C1 segment of cervical spinal cord (tissue), 14 donors: ENCODE measurements at places on chromosomes 5 and 9.
A peak's percentile ranks its signal among the peaks of the same experiment; 100 is the strongest.

DNA sequence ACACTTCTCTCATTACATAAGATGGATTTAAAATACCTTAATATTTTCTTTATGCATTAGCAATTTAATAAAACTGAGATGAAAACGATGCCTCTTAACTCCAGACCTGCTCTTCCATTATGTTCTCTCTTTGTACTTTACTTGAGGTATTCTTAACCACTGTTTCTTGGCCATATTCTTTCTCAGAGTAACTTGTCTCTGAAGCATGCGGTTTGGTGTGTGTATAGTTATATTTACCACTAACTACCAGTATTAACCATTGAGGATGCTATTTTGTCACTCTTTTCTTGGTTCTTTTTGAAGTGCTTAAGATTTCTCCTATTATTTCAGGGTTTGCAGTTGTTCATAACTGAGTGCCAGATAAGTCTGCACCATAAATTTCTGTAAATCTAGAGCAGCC lies 17.9 kb downstream of the TMEM167A start:
- no peak for DNase-seq

DNA sequence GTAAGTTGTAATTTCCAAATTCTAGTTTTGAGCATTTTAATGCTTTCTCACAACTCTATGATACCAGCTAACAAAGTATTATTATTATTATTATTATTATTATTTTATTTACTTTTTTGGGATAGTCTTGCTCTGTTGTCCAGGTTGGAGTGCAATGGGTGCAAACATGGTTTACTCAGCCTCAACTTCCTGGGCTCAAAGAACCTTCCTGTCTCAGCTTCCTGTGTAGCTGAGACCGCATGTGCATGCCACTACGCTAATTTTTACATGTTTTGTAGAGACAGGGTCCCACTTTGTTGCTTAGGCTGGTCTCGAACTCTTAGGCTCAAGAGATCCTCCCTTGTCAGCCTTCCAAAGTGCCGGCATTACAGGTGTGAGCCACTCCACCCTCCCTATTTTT lies 27.0 kb downstream of the LRRC70 start:
- DNase-seq: no peak

DNA sequence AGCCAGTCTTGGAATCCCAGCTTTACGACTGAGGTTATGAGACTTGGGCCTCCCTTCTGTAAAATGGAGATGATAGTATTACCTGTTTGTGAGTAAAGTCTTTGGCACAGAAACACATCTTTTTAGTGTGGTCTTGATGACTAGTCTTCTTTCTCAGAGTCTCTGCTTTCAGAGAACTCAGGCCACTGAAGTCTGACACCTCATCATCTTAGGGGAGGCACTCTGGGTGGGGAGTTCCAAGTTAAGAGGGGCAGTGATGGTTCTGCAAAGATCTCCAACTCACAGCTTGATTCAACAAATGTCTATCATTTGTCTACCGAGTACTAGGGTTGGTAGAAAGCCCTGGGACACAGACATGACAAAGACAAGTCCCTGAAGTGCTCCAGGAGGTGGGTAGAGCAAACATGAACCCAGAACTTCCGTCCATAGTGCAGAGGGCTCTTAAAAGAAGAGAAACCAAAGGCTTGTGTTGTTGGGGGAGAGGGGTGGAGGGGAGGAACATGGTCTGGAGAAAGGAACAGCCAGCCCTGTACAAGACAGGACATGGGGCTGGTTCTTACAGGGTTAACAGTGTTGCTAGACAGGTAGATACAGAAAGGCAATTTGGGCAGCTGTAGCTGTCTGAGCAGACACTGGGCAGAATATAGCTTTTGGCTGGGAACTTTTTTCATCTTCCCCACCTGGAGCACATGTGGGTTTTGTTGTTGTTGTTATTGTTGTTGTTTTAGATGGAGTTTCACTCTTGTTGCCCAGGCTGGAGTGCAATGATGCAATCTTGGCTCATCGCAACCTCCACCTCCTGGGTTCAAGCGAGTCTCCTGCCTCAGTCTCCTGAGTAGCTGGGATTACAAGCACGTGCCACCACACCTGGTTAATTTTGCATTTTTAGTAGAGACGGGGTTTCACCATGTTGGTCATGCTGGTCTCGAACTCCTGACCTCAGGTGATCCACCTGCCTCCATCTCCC lies 2.6 kb upstream of the CD14 start:
- no peak for DNase-seq

DNA sequence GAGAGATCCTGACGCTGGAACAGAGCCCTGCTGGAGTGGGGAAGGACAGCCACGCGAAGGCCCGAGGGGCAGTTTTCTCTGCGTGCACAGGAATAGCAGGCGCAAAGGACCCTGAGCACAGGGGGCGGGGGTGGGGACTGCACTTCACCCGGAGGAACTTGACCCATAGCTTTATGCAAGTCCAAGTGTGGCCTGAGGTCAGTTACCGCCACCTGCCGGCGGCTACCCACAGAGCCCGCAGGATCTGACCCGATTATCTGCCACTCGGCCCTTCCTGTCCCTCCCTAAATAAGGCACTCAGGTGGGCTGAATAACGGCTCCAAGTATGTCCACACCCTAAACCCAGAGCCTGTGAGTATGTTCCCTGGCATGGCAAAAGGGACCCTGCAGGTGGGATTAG lies 65.4 kb upstream of the FCN1 start:
- DNase-seq: no peak

- no peak for DNase-seq
Observed at GRCh38 chr5:89123581-89123980, 240.6 kb upstream of the MEF2C start.

- no peak for DNase-seq
Observed at GRCh38 chr5:88656221-88656950, 226.6 kb downstream of the MEF2C start.

- DNase-seq: no peak
Observed at GRCh38 chr5:168847511-168848073, 268.4 kb upstream of the PANK3 start.

- DNase-seq: peak; percentile 66
Observed at GRCh38 chr5:124746916-124747790, 714 bp upstream of the ZNF608 start.

- peak; percentile 40 for DNase-seq
Observed at GRCh38 chr5:133423618-133424282, 188.6 kb downstream of the FSTL4 start.

GRCh38 chr5:144004146-144004545 lies 166.3 kb downstream of the YIPF5 start:
- DNase-seq: no peak

DNA sequence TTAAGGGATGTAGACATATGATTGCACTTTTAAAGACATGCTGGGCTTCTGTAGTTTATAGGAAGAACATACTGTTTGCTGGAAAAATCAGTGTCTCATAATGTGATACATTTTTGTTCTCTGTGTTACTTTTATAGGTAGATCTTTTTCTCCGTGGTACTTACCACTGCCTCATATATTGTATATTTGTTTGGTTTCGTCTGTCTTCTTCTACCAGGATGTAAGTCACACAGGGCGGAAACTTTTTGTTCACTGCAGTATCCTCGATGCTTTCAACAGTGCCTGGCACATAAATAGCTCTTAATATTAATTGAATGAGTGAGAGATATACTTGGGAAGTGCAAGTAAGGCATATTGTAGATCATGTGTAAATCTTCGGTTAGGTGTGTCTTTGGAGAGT lies 135.4 kb downstream of the GDNF start:
- DNase-seq: no peak

DNA sequence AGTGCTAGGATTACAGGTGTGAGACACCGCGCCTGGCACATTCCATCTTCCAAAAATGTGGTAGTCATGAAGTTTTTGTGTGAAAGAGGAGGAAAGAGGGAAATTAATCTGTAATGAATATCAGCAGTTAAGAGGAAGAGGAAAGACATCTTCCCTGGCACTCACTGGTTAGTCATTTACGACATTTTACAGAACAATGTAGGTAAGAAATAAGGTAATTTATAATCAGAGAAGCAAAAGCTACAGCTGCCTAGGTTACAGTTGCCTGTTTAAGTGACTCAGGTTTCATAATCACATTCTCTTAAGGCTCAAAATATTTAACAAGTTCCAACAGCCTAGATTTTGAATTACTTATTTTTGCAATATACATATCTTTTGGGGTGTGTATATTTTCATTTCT lies 26.9 kb downstream of the CNOT6 start:
- no peak for DNase-seq

- DNase-seq: no peak
Observed at GRCh38 chr9:82972446-82972845, 90.5 kb downstream of the RASEF start.

DNA sequence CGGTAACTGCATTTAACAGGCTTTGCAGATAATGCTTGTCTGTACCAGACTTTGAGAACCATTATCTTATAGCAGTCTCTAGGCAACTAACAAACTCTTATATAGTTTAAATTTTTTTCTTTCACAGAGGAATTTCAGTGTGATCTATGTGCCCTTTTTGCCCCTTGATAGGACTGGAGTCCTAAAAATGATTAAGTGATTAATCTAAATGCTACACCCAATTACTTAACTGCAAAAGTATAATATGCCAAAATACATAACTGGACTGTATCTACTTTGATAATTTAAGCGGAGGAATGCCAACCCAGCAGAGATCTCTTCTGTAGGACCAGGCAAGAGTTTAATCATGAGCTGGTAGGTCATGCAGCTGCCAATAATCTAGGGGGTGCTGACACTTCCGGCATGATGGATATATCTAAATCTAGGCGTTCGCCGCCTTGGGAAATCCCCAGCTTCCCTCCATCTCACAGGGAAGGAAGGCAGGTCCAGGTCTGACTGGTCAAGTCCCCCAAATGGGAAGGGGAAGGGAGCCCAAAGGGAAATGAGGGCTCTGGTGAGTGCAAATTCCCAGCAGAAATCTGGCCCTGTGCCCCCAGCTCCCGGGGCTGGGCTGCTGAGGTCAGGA lies 205.6 kb downstream of the GAPVD1 start:
- no peak for DNase-seq

GRCh38 chr9:77427256-77427927 lies 220.7 kb downstream of the GNA14 start:
- no peak for DNase-seq

DNA sequence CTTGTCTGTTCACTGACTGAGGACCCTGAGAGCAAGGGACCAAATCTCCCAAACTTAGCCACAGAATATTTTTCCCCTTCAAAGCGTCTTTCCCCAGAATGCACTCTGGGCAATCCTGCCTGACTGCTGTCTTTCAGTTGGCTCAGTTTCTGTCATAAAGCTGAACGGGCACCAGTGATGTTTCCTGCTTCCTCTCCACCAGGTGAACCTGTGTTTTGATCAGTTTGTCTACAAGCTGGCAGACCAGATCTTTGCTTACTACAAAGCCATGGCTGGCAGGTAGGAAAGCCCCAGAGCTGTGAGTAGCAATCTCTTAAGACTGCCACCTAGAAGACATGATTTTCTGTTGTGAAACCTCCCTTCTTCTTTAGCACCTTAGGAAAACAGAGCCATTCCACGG lies 61.8 kb downstream of the CYFIP2 start:
- no peak for DNase-seq

DNA sequence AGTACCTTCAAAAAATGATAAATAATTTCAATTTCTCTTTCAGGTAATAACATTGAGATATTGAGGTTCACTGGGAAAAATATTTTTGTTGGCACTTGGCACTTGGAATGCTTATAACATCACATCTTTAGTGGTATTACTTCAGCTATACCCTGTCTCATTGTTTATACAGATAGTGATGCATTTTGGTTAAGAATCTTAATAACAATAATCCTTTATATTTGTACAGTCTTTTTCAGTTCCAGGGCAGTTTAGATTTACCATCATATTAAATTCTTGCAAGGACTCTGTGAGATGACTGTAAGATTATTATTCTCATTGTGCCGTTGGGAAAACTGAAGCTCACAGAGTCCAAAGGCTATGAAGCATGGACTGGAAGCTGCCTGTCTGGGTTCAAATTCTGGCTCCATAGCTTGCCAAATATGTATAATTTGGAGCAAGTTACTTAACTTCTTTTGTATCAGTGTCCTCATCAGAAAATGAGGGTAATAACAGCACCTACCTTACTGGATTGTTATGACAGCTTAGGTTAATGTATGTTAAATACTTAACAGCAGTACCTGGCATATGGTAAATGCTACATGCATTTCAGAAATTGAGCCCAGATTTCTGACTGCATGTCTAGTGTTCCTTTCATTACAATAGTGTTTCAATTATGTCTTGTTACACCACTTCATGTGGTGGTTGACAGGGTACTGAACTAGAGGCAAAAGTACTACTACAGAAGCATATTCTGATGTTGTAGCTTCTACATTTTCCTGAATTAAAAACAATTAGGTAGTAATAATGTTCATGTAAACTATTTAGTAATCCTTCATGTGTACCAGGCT lies 272.2 kb downstream of the PLK2 start:
- DNase-seq: no peak

DNA sequence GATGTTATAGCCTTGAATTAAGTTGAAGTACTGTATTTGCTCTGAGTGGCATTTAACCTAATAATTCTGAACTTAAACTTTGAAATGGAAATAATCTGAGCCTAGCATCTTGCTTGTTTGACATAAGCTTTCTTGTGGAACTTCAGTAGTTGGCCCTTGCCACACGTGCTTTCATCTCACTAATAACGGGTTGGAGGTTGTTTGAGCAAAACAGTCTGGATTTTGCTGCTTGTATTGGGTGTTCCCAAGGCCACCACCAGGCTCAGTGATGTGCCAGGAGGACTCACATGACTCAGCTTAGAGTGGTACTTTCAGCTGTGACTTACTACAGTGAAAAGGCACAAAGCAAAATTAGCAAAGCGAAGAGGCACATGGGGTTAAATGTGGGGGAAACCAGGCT lies 35.7 kb downstream of the SECISBP2 start:
- no peak for DNase-seq

DNA sequence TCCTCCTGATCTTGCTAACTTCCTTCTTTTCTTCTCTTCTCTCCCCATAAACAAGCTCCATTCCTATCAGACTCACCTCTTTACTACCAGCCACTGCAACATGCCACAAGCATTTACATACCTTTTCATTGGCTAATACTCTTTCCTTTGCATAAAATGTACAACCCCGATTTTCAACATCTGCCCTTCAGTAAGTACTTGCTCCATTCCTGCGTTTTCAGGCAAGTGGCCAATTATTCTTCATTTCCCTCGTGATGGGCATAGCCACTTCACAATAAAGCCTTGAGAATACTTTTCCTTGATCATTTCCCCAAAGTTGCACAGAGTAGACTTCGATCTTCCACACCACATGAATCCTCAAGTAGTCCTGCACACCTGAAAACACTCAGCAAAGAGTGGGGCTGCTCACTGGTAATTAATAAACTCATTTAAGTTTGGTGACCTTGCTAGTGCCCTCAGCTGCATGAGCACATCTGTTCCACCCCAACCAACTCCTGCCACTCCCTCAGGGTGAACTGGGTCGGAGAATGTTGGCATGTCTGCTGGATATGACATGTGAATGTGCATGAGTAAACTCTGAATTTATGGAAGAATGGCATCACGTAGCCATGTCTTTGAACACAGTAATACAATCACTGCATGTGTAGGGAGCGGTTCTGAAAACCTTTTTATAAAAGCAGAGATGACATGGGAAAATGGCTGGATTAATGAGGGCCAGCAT lies 535.8 kb downstream of the SEMA5A start:
- DNase-seq: no peak

- no peak for DNase-seq
Observed at GRCh38 chr5:42598311-42598710, 158.3 kb upstream of the CCDC152 start.

- DNase-seq: no peak
Observed at GRCh38 chr5:141850244-141850768, 27.9 kb downstream of the PCDH1 start.

GRCh38 chr5:179198825-179199224 lies 138.7 kb downstream of the ZNF354C start:
- no peak for DNase-seq

GRCh38 chr9:82454509-82455190 lies 466.1 kb downstream of the SPATA31D1 start:
- DNase-seq: no peak
